Activated CD4-positive, alpha-beta memory T cell treated with anti-CD3 and anti-CD28 coated beads for 36 hours (primary cell): ENCODE measurements at places on chromosomes 12 and 14.
A peak's percentile ranks its signal among the peaks of the same experiment; 100 is the strongest.

DNA sequence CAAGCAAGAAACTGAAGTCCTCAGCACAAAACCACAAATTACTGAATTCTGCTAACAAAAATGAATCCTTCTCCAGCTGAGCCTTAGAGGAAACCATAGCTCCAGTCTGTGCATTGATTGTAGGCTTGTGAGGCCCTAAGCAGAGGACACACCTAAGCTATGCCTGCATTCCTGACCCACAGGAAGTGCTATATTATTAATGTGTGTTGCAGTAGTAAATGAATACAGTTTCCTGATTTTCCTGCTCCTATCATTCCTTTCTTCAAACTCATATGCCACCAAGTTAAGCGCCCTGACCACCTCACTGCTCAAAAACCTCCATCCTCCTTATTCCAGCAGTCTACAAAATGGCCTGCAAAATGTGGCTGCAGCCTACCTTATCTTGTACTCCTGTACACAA is 151.9 kb upstream of the ABCD2 start:
- DNase-seq: no peak

GRCh38 chr14:73945159-73945670 is 4.7 kb downstream of the FAM161B start:
- no peak for DNase-seq

DNA sequence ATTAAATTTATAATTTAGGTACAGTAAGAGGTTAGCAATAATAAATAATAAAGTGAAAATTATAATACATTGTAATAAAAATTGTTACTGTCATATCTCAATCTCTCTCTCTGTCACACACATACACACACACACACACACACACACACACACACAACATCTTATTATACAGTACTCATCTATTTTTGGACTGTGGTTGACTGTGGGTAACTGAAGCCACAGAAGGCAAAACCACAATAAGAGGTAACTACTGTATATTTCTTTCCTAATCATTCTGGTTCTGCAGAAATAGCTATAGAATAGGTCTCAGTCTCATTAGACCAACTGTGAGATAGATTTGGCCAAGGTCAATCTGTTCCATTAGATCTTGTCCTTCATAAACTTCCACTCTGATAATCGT is 33.1 kb upstream of the PTPRO start:
- DNase-seq: no peak

GRCh38 chr14:75435473-75435872 is 7.7 kb downstream of the JDP2 start:
- no peak for DNase-seq

GRCh38 chr14:65536781-65537423 is 124.4 kb downstream of the FUT8 start:
- no peak for DNase-seq

- no peak for DNase-seq
Observed at GRCh38 chr14:31596342-31597095, 35.3 kb downstream of the NUBPL start.

- DNase-seq: no peak
Observed at GRCh38 chr14:26400373-26400772, 197.5 kb downstream of the NOVA1 start.

- DNase-seq: no peak
Observed at GRCh38 chr12:130608831-130609230, 107.3 kb downstream of the RIMBP2 start.

DNA sequence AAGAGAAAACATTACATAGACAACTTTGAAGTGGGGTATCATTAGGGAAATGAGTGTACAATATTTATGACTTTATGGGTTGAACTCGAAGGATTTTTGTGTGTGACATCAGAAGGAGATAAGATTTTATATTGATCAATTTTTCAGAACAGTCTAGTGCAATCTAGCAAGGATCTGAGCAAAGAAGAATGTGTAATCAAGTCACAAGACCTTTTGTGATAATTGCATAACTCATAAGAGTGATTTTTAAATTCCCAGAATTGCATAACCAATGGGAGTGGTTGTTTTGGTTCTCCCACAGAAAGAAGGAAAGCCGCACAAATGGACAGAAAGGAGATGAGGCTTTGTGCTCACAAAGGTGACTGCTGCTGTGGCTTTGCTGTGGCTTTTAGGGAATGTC is 441.8 kb upstream of the FLRT2 start:
- DNase-seq: no peak

GRCh38 chr12:26810330-26810729 is 22.7 kb downstream of the ITPR2 start:
- DNase-seq: no peak

DNA sequence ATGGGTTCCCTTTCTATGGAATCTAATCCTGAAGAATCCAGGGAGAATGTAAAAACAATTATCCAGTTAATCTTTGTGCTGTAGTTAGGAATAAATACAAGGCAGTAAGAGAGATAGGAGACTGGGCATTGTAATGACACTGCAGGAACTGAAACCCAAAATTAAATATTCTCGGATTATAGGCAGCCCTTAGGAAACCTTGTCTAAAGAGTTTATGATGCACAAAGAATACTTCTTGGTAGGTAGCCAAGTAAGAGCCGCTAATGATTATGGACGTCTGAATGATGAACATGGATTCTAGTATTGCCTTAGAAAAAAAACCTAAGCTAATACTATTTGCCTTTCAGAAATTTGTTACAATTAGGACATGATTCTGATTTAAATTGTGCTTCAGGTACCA is 165.4 kb upstream of the LRIG3 start:
- DNase-seq: no peak

DNA sequence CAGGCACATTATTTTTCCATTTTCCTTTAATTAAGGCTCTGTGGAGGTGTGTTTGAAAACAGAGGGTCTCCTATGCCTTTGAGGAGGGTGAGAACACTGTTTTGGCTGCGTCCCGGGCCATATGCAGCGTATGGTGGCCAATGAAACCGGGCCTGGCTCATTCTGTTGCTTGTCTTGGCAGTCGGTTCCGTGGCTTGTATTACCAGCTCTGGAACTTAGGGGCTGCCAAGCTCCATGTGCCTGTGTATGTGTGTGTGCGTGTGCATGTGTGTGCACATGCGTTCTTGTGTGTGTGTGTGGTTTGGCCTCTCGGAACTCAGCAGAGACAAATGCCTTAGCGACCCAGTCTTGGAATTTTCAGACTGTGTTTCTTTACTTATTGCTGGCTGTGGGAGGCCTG is 2.7 kb downstream of the JDP2 start:
- DNase-seq: no peak

DNA sequence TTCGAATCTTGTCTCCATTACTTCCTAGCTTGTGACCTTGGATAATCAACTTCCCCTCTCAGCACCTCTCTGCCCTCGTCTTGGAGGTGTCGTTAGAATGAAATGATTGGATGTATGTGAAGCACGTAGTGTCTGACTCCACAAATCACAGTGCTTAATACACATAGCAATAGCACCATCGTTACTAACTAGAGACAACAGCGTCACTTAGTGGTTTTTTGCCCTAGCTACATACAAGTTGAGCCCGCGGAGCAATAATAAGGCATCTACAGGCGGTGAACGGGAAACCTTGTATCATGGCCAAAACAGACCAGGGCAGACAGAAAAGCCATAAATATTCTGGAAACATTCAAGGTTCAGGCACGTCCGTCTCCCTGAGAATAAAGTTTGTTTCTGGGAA is 154.9 kb downstream of the ASCL4 start:
- no peak for DNase-seq

GRCh38 chr14:97306133-97306759 is 509.1 kb downstream of the VRK1 start:
- DNase-seq: peak; percentile 49

DNA sequence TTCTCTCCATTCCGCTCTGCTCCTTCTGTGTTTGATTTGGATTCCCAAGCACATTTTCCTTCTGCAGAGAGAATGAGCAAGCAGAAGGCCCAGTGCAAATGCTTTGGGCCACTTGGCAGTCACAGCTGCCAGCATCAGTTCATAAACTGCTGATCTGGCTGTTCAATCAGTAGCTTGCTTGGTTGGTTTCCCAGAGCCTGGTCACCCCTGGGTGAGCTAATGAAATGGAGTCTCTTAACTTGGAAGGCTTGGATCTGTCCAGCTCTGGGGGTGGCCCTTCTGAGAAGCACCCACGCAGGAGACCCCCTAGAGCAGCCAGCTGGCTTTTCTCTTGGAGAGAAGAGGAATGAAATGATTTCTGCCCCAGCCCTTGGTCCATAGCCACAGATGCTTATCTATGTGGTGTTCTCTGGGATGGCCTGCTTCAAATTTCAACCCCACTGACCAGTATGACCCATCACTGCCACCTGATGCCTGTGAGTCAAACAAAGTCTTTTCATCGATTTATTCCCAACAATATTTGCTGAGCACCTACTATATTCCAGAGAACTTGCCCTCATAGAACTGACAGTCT is 30.3 kb downstream of the FAIM2 start:
- DNase-seq: no peak

DNA sequence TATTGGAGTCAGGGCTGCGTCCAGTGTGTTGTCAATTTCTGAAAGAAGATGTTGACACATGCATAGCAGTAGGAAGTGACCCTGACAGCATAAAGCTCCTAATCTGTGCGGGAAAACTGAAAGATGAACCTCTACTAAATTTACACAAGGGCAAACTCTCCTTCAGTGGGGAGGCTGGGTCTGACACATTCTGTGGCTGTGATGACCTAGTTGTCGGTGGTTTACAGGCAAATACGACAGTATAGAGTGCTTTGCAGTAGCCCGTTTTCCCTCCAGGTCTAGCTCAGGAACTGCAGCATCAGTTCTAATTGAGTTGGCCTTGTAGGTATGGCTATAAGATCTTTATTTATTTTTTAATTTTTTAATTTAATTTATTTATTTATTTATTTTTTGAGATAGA is 14.8 kb upstream of the GABARAPL1 start:
- no peak for DNase-seq

DNA sequence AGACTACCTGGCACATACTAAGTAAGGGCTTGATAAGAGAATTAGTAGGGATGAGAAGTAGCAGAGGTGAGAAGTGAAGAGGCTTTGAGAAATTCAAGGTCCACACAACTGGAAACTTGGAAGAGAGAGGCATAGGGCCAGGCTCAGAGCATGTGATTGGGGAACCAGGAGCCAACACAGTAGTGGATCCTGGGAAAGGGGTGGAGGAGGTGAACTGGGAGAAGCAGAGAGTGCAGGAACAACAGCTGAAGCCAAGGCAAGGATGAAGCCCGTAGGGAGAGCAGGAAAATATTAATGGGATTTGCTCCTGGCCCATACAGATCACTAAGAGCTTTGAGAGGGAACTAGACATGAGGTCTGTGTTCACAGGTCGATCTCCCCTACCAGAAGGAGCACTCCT is 1.4 kb upstream of the ITGB7 start:
- DNase-seq: no peak

GRCh38 chr12:43797561-43798217 is 8.4 kb downstream of the TWF1 start:
- no peak for DNase-seq

- no peak for DNase-seq
Observed at GRCh38 chr12:83074358-83074894, 387.7 kb downstream of the TMTC2 start.

DNA sequence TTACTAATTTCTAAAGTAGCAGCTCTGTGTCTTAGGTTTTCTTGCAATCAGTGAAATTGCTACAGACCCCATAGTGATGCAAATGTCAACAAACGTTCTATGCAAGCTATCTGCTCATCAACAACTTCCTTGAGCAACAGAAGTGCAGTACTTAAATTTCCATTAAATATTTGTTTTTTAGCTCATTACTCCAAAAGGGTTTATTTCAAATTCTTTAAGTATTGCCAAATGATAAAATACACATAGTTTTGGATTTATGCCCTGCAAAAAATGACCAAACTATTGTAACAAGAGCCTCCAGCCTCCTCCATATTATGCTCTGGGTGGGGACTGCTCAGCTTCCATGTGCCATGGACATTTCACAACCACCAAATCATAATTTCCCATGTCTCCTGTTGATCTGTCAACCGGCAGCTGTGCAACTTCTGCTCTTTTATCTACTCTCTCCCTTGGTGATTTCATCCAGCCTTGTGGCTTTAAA is 4.4 kb downstream of the BDKRB1 start:
- DNase-seq: no peak

DNA sequence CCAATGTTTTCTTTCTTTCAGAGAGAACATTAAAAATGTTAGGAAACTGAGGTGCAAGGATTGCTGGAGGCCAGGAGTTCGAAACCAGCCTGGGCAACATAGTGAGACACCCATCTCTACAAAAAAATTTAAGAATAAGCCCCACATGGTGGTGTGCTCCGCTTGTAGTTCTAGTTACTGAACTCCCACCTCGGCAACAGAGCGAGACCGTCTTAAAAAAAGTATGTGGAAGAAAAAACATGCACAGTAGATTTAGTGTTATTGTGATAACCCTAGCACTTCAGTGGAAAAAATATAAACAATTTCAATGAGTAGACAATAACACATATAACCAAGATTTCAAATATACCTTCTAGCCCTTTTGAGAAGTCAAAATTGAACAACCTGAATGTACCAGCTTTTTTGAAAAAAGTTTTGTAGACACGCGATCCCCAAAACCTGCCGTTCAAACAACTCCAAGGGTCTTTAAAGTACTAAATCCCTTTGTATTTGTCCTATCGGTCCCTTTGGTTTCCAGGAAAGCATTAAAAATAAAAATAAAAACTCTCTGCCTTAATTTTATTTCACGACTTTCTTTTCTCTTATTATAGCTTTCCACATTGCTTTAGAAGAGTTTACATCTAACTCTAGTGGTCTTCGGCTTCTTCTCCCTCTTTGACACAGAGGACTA is 1.0 kb upstream of the ANO6 start:
- DNase-seq: no peak

DNA sequence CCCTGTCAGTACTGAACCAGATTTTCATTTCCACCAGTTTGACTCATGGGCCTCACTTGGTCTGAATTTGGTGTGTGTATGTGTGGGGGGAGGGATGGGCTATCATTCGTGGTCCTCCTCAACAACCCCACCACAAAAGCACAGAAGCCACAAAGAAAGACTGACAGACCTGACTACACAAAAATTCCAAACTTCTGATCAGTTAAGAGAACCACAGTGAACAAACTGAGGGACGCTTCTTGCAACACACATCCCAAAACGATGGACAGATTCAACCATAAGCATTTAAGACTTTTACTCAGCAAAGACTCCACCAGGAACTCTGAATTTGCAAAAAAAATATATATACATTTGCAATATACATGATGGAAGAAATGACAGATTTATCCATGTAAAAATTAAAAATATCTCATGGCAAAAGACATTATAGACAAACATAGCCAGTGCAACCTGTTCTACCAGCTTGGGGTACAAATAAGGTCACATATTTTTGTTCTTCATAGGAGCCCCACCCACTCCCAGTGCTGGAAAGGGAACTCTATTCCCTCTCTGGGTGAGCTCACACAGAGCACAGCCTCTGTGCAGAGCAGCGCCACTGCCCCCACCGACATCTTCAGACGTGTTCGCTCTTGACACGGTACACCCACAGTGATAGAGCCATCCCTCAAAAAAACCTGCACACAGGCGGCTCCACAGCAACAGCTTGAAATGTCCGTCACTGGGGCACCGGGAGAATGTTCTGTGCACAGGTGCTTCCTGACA is 49.7 kb downstream of the JAG2 start:
- no peak for DNase-seq

DNA sequence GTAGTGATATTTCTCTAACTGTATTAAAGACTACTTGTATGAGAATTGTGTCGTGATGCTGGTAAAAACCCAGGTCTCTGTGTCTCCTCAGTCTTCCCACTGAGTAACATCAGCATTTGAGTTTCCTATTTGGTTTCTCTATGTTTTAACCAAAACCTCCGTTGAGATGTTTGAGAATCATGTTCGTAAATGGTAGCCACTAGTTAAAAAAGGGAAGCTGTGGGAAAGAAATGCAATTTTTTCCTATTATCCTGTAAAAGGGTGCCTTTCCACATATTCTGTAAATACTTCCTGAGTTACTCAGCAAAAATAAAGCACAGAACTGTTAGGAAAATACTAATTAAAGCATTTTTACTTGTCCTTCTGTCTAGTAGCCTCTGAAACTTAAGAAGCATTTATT is 7.0 kb downstream of the CLEC1B start:
- no peak for DNase-seq
